ENCODE measurements at places on chromosomes 13 and 19.

GRCh38 chr19:2192862-2193261 lies 29.1 kb downstream of the DOT1L start:
- DNase-seq, result no peak

GRCh38 chr13:108853031-108853430 lies 223.6 kb downstream of the MYO16 start:
- no peak for DNase-seq

DNA sequence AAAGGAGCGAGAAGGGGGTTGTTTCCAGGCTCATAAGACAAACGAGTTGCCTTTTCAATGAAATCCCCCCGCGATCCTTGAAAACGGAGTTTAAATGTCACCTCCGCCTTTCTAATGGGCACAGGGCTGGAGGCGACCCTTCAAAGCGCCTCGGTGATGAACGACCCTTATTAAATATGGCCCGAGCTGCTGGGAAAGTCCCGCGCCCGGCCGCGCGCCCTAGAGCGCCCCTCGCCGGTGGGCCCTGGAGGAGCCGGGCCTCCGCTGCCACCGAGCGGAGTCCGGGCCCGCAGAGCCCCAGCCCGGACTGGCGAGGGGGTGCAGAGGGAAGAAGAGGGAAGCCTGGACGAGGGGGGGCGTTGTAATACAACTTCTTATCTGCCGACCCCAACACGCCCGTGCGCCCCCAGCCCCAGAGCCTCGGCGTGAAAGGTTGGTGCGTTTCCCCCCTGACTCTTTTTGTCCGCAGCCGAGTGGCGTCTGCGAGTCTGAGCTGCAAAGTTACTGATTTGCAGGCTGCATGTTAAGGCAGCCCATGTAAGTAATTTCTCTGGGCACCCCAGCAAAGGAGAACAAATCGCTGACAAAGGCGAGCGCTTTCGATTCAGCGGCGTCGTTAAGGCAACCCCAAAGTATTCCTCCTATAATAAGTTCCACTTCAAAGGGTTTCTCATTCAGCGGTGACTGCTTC lies 11.9 kb downstream of the ZIC5 start:
- no peak for DNase-seq

DNA sequence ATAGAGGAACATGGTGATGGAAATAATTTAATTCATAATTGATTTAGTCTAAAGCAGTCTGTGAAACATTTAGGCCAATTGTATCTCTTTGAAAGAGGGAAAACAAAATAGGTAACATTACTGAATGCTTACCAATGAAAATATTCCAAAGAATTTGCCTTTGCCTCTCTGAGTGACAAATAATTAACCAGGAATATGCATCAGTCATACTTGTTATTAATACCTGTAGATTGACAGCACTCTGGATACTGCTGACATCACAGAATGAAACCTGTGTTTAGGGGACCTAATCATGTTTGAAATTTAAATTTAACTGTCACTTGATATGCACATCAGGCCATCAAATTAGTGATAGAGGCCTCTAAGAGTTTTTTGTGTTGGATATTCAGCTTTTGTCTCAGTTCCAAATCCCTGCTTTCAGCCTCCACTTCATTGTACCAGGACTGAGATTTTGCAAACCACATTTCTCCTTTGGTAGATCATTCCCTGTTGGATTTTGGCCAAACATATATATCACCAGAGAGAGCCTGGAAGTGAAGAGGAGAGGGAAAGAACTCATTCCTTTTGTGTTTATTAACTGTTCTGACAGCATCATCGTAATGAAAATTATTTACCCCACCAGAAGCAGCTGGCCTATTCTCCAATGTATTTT lies 64.8 kb upstream of the KLHL1 start:
- no peak for DNase-seq

DNA sequence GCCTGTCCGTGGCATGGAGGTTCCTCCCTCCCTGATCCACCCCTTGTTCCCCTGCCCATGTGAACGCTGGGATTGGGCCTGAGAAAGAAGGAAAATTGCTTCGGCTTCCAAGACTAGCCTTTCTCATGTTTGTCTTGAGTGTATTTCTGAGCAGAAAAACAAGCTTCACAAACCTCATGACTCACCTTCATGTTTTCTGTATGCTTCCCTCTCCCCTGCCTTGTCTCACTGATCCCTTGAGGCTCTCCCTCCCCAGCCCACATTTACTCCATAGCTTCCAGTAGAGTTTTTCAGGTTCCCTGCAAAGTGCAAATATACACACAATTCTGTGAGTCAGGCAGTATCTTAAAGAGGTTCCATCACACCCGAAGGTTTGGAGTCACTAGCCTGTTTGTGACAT lies 572.4 kb downstream of the UQCRFS1 start:
- DNase-seq, result no peak

DNA sequence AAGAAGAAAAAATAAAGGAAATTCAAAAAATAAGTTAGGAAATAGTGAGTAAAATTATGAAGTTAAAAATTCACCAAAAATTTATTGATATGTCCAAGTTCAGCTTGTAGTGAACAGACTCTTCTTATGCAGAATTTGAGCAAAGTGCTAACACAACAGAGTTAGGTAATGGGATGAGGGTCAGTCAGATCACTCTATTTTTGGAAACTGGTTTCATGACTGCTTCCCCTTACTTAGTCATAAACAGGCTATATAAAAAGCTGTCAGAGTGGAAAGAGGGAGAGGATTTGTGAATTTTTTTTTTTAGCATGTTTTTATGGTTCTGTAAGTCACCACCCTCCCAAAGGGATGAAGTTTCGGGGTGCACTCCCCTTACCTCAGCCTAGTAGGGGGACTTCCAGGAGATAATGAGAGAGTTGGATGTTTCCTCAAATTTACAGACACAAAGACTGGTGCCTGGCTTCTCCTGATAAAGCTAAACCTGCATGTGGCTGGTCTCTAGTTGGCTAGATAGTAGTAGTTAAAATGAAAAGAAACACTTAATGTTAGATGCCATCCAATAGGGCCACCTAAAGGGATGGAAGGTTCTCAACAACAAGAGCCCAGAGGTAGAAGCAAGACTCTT lies 4.5 kb downstream of the CPB2 start:
- no peak for DNase-seq

- no peak for DNase-seq
Observed at GRCh38 chr13:110874508-110874960, 40.3 kb downstream of the ANKRD10 start.

DNA sequence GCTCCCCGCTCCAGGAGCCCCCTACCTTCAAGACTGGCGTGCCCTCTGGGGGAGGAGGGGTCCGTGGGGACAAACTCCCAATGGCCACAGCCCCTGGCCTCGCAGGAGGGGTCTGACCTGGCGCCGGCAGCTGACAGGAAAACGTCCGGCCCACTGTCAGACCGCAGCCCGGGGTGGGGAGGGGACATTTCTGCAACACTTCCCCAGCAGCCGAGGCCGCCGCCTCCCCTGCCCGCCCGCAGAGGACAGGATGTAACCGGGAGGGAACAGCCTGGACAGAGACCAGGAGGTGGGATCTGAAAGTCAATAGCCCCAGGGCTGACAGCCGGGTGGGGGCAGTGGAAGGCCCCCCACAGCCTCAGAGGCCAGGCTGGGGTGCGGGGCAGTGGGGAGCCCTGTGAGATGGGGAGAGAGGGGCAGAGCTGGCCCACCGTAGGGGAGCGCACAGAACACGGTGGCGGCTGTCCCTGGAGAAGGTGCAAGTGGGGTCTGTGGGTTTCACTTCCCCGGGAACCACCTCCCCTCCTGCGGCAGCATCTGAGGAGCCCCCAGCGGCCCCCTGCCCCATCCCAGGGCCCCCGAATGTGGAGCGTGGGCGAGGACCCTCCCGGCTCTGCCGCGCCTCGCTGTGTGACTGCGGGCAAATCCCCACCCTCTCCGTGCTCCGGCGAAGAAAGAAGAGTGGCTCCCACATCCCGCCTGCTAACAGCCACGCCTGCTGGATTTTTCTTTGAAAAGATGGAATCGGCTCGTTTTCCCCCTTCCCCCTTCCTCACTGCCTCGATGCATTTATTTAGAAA lies at the start of gene PEAK3:
Gene PEAK3, minus strand, starts transcription at position 114 of the 800 bp plus-strand sequence. CDS start 1,244 bp downstream, outside the sequence.
- DNase-seq, result no peak

DNA sequence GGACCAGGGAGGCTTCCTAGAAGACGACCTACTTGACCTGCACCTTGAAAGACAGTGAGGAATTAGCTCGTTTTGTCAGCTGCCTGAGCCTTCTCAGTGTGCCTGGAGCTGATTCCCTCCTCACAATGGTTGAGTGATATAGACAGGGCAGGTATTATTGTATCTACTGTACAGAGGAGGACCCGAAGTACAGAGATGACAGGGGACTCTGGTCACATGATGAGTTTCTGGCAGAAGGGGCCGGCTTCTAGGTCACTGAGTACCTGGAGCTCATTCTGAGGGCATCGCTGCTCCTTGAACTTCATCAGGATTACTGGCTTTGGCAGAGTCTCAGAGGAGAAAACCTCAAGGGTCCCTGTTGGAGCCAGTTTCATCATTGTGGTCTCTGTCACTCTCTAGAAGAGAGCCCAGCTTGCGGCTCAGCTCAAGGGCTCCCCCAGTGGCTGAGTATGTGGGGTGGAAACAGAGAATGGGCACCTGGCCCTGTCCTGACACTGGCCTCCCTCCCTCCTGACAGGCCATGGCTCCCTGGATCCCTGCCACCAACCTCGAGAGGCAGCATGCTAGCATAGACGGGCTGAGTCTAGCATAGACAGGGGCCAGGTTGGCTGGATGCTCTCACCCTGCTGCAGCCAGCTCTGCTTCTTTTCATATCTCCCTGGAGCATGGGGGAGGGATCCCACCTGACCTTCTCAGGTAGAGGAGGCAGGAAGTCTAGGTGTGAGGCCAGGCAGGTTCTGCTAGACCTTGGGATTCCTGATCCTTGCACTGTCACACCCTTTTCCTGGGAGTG lies 38.7 kb downstream of the NFIX start:
- peak; percentile 78 for DNase-seq

- DNase-seq, result no peak
Observed at GRCh38 chr13:109586509-109587346, 199.7 kb downstream of the IRS2 start.

- no peak for DNase-seq
Observed at GRCh38 chr19:51466723-51467122, 8.5 kb upstream of the SIGLEC8 start.

Data from cerebellar nuclear complex (tissue), 1 donor.